ENCODE measurements at places on chromosomes 5 and 9.

- DNase-seq, result no peak
Observed at GRCh38 chr5:181039931-181040630, at the start of gene BTNL9. TSS of gene BTNL9 (plus strand) at chr5:181040266. CDS start at chr5:181045490, 5,224 bp downstream.

DNA sequence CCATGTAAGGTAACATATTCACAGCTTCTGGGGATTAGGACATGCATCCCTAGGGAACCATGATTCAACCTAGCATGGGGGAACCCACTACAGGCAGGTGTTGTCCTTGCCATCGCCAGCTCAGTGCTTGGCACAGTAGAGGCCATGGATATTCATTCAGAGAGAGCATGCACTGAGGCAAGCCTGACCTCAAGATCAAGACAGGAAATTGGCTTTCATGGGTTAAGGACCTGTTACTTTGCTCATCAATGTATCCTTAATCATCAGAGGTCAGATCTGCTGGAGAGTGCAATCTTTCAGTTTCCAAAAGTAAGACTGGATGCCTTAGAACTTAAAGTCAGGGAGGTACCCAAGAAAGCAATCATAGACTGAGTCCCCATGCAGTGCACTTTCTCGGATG, 84.0 kb downstream of the KCNIP1 start:
- no peak for DNase-seq

DNA sequence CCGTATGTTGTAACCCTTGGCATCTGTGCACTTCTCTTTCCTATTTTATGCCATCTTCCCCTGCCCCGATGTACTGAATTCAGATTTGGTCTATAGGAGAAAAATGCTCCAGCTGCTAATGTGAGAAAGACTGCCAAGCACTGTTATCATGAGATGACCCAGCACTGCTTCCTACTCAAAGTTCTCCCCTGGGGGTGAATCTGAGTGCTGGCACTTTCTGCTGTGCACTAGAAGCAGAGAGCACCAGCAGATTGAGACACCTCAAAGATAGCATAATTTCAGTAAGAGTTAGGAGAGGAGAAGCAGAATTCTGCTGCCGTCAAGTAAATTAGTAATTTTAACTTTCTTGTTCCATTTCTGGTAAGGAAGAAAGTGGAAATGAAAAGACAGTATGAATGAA, 92.8 kb upstream of the ACOT12 start:
- DNase-seq, result peak; percentile 8

DNA sequence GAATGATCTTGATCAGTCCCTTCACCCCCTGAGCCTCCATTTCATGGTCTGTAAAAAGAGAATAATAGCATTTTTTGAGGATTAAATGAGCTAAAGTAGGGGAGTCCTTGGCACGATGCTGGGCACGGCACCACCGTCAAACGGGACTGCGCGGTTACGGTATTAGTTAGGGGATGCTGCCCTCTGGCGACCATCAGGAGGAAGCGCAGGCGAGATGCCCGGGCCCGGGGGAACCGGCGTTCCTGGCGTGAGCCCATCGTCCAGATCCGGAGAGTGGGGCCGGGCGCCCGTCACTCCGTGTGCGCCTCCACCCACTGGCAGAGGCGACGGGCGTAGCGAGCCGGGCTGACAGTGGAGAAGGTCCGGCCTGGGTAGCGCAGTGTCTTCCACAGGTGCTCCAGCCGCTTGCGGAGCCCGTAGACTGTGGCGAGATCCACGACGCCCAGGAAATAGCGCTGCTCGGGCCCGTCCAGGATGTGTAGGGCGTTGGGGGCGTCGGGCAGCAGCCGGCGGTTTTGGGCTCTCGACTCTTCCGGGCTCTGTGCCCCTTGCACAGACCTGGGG, 4.8 kb upstream of the ST6GALNAC4 start:
- DNase-seq, result peak; percentile 75

DNA sequence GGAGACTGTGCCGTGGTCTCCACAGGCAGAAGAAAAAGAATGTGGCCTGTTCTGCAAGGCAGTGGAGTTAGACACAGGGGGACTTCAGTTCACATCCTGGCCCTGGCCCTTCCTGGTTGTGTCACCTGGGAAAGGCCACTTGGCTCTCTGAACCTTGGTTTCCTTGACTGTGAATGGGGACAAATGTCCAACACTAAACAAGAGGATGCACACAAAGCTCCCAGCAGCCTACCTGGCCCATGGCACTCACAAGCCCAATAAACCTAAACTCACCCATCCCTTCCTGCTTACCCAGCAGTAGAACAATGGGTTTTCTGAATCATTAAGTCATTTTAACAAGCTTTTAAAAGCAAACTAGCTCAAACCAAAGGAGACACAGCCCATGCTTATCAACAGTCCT, 103.9 kb downstream of the FRMD3 start:
- no peak for DNase-seq

GRCh38 chr5:68245319-68245718, 29.8 kb downstream of the PIK3R1 start:
- DNase-seq, result no peak

DNA sequence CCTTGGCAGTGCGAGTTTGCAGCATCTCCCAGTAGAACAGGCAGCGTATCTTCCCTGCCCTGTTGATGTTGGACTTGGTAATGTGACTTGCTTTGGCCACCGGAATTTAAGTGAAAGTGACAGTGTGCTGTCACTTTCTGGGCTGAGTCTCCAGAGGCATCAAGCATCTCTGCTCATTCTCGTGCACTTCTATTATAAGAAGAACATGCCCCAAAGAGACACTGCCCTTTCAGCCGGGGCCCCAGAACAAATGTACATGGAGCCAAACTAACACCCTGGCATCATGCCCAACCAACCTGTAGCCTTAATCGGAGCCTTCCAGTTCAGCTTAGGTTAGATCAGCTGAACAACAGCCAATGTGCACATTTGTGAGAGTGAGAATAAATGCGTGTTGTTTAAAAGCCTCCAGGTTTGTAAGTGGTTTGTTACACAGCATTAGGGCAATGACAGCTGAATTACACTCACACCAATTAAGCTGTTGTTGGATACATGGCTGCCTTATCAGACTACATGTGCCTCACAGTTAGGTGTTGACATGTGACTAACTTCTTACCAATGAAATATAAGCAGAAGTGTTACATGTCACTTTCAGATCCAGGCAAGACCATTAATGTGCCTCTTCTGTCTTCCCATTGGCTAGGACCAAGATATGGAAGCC, 22.1 kb upstream of the FRMD3 start:
- DNase-seq, result no peak

- no peak for DNase-seq
Observed at GRCh38 chr9:105127863-105128220, 116.6 kb upstream of the SLC44A1 start.

GRCh38 chr5:97568382-97568781, 385.3 kb upstream of the RIOK2 start:
- DNase-seq, result no peak

DNA sequence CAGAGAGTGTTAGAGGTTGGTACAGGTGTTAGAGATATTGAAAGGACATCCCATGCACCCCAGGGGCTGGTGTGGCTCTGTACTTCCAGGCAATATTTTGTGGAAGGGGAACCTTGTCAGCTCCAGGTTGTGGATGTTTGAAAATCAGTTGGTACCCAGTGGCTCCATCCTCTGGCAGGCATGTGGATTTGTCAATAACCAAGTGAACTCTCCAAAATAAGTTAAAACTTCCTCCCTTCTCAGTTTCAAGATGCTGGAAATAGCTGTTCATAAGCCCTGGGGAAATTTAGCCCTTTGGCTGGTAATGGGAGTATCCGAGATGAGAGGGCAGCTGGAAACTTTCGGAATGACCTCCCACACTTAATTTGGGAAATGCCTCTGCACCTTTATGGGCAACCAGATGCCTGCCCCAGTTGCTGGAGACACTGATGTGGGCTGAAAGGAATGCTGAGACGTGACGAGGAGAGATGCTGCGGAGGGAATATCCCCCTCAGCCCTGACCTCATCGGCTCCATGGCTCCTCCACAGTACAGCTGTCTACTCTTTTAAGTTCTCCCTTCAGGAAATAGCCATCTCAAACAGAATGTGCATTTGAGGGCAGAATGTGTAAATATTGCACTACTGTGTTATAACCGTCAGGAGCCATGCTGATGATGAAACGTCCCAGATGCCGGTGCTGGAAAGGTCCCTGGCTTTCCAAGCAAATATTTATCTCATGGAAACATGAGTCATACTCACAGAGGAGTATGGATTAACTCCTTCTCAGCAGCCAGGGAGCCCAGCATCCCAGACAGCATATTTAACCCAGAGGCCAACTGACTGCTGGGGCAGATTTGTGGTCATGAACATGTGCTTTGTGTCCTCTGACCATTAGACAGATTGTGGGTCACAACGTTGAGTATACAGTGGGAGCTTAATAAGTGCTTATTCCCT, 29.5 kb downstream of the TGFBI start:
- DNase-seq, result peak; percentile 72

DNA sequence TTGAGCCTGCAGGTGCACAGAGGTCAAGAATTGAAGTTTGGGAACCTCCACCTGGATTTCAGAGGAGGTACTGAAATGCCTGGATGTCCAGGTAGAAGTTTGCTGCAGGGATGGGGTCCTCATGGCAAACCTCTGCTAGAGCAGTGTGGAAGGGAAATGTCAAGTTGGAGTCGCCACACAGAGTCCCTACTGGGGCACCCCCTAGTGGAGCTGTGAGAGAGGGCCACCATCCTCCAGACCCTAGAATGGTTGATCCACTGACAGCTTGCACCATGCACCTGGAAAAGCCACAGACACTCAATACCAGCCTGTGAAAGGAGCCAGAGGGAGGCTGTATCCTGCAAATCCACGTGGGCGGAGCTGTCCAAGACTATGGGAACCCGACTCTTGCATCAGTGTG, 78.0 kb downstream of the GABRA1 start:
- DNase-seq, result peak; percentile 21

- no peak for DNase-seq
Observed at GRCh38 chr9:122364117-122364782, 6.6 kb upstream of the PTGS1 start.

GRCh38 chr5:42399702-42400101, 23.5 kb upstream of the GHR start:
- no peak for DNase-seq

- DNase-seq, result no peak
Observed at GRCh38 chr5:134226441-134227192, 744 bp upstream of the PPP2CA start.

DNA sequence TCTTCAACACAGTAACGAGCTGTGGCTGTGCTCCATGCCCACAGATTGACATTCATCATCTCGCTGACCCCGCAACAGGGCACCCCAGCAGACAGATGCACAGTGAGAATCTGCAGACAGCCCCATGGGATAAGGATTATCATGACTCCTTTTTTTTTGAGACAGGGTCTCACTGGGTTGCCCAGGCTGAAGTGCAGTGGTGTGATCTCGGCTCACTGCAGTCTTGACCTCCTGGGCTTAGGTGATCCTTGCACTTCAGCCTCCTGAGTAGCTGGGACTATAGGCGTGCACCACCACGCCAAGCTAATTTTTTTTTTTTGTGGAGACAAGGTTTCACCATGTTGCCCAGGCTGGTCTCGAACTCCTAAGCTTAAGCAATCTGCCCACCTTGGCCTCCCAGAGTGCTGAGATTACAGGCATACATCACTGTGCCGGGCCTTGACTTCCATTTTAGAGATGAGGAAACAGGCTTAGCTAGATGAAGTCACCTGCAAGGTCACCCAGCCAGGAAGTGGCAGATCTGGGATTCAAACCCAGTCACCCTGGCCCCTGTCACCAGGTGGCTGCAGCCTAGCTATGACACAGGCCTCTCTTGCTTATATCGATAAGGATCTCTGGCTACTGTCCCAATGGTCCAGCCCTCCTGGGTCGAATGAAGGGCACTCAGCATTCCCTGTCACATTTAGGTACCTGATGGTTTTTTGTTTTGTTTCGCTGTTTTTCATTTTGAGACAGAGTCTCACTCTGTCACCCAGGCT, 5.1 kb downstream of the AIF1L start:
- no peak for DNase-seq

GRCh38 chr5:170028124-170028523, 47.8 kb upstream of the INSYN2B start:
- no peak for DNase-seq

DNA sequence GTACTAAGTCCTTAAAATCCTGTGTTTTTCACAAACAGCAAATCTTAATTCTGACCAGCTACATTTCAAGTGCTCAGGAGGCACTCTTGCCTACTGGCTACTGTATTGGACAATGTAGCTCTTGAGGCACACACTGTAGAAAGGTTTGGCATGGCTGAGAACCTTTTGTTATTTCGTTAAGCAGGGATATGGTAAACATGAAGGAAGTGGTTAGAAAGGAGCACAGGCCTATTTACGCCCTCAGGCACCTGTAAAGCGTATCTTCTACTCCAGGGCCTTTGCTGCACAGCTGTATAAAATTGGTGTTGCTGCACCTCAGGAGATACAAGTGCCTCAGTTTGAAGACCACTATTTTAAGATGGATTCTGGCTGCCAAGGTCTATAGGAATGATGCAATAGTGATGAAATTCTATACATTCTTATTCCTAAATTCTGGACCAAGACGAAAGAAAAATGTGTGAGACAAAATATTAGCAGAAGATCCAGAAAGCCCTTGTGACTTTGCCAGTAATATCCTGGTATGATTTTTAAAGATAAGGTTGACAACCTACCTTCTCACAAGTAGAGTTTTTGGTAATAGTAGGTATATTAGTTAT, 9.3 kb upstream of the OTULIN start:
- no peak for DNase-seq

- DNase-seq, result no peak
Observed at GRCh38 chr9:122339579-122339978, 31.2 kb upstream of the PTGS1 start.

DNA sequence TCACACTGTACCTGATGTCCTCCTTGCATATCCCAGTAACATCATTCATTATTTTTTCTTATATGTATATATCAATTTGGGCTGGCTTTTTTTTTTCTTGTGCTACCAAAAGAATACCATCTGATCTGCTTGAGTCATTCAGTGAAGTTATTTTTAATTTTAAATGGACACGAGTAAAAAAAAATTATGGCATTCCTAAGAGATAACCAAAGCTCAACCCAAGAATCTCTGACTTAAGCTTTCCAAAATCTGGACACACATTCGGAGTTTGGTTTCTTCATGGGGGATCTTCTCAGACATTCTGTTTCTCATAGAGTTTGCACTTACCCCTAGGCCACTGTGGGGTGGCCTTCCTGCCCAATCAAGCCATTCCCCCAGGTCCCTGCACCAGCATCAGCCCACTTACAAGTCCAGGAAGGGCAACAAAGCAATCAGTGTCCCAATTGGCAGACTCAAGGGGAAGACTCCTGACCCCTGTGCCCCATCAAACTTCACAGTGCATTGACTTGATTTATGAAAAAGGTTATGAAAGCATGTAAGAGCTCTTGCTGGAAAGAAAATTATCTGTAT, 49.2 kb upstream of the SPDL1 start:
- DNase-seq, result no peak

DNA sequence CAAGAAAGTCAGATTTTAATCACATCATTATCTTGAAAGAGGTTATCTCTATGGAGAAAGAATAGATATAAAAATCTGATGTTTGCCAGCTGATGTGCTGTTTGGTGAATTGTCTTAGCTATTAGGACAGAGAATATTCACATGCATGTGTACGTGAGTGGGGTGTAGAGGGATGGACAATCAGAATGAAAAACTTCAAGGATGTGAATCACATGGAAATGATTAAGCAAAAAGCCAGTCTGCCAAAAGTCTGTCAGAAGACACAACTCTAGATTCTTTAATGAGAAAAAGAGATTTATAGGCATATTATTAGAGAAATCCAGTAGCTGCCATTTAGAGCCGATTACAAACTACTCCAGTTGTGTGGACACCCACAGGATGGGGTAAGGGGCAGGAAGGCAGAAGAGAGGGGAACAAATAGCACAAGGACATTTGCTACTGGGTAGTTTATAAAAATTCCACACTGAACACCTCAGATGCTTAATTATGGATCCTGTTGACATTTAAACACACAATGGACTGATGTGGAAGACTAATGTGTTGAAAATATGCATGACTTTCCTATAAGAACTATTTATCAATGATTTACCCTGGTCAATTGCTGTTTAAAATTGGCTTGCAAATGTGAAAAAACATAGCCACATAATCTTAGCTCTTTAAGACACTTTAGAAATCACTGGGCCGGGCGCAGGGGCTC, 127.4 kb downstream of the PTTG1 start:
- DNase-seq, result no peak
